ENCODE measurements at places on chromosomes 7 and 10.
A peak's percentile ranks its signal among the peaks of the same experiment; 100 is the strongest.

GRCh38 chr7:56250135-56250534, 133.9 kb upstream of the NUPR2 start:
- DNase-seq = no peak

DNA sequence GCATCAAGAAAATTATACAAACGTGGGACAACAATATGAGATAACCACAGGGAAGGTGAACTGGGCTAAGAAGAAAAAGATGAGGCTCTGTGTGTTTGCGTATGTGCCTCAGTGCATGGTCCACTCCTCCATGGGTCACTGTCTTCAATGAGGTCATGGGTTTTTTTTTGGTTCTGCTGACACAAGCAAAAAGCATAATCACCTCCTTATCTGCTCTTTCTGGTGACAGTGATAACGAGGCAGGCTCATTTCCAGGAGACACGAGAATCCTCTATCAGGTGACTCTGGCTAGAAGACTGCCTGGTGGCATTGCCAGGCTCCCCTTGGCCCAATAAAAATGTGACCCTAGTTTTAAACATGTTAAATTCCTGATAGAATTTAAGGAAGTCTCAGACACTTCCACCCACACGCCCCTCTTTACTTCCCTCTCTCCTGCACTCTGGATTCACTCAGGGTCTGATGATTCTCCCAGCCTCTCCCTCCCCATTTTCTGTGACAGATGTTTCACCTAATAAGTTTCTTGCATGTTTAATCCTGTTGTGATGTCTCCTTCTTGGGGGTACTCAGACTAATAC, 35.3 kb upstream of the CDCA7L start:
- no peak for DNase-seq

GRCh38 chr7:65923316-65923715, 50.4 kb downstream of the VKORC1L1 start:
- DNase-seq = no peak

DNA sequence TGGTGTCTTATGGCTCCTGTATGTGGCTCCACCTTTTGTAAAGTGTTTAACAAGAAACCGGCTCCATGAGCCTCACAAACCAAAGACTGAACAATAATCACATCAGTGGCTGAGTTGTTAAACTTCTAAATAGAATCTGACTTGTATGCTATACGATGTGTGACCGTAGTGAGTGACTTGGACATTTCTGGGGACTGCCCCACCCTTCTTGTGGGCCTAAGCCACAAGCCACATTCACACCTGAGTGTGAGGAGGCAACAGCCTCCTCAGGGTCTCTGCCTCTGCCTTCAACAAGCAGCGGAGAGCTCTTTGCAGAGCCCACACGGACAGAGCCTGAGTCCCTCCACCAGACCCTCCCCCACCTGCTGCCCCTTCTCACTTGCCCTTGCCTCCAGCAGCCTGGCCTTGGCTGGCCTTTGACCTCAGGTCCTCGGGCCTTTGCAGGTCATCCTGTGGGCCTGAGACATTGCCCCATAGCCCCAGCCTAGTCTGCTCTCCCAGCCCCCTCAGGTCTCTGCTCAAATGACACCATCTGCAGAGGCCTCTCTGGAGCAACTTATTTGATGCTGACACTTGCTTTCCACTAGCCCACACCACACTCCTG, 156.8 kb upstream of the TNS3 start:
- peak; percentile 41 for DNase-seq

- DNase-seq = no peak
Measured at GRCh38 chr7:20529260-20529659, 86.2 kb upstream of the ABCB5 start.

GRCh38 chr7:93350338-93350737, 118.2 kb downstream of the VPS50 start:
- DNase-seq = no peak

DNA sequence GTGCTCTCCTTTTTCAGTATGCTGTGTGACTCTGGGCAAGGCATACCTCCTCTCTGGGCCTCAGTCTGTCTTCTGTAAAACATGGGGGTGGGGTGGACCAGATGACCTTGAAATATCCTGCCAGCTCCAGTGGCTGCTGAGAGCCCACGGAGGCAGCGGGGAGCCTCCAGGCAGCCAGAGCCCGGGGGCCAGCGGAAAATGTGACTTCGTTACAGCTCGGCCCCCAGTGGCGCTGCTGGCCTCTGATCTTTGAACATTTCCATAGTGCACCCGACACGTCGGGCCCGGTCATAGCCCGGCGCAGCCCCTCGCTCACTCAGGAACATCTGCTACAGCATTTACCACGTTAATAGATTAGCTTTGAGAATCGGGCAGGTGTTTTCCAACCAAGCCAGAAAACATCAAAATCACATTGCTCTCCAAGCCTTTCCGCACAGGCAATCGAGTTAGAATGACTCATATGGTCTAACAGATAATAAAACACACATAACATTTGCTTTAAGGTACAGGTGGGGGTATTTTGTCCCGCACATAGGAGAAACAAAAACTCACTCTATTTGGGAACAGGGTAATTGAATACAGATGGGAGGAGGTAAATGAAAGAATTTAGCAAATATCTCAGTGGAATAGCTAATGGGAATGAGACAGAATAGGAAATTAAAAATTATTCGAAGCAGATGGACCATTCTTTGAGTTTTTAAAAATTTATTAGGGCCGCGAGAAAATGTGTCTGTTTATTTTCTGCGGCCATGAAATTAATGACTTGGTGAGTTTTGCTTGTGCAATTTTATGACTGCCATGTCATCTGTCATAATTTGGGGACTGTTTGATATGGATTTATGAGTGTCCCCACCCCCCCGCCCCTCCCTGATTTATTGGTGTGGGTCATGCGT, 26.3 kb upstream of the COMTD1 start:
- DNase-seq = no peak

GRCh38 chr10:19944911-19945663, 128.9 kb downstream of the PLXDC2 start:
- DNase-seq = no peak

DNA sequence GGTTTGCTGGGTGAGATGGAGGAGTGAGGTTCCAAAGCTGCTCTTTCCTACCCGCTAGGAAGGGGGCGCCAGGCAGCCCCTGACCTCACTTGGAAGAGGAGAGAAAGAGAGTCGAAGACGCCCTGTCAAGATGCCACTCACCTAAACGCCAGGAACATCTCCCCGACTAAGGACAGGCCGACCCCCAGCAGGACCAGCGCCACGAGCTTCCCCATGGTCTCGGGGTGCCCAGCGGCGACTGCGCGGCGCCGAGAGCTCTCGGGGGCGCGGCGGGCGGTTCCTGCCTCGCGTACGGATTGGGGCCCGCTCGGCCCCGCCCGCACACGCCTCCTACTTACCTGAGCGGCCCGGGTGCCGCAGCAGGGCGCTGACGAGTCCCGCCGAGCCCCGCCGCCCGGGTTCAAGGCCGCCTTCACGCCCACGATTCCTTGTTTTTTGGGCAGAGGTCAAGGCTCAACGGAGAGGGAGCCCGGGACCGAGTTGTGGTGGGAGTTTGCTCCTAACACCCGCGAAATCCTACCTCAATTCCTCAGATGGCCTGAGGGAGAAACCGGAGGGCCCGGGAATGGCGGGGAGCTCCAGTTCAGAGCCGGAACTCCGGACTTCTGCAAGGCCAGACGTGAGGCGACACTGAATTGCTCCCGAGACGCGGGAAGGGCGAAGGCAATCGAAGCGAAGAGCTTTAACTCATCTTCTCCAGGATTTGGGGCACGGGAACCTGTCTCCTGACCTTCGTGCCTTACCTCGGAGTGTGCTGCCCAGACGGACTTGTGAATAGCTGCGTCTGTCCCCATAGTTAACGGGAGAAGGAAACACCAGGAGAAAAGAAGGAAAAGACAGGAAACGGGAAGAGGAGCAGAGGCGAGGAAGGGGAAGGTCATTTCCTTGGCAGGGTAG, at the start of gene PON3:
Gene PON3 (minus strand): TSS at position 240 of the 897 bp plus-strand sequence. CDS start 25 bp downstream, at position 215.
- peak; percentile 85 for DNase-seq

GRCh38 chr10:7484456-7485243, 73.8 kb upstream of the SFMBT2 start:
- peak; percentile 58 for DNase-seq

GRCh38 chr7:47518827-47519226, 63.1 kb downstream of the TNS3 start:
- no peak for DNase-seq

DNA sequence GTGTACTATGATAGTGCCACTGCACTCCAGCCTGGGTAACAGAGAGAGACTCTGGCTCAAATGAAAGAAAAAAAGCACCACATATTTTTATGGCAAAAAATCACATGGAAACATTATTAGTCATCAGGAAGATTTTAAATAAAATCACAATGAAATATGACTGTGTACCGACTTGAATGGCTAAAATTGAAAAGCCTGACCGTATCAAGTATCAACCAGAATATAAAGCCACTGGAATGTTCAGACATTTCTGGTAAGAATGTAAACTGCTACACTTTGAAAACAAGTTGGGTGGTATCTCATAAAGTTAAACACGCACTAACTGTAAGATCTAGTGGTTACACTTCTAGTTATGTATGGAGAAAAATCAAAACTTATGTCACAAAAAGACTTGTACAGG, 306.7 kb upstream of the MBL2 start:
- no peak for DNase-seq

GRCh38 chr10:44391981-44392380, 7.1 kb upstream of the CXCL12 start:
- no peak for DNase-seq

GRCh38 chr10:61965703-61966395, 64.3 kb downstream of the ARID5B start:
- DNase-seq = no peak

DNA sequence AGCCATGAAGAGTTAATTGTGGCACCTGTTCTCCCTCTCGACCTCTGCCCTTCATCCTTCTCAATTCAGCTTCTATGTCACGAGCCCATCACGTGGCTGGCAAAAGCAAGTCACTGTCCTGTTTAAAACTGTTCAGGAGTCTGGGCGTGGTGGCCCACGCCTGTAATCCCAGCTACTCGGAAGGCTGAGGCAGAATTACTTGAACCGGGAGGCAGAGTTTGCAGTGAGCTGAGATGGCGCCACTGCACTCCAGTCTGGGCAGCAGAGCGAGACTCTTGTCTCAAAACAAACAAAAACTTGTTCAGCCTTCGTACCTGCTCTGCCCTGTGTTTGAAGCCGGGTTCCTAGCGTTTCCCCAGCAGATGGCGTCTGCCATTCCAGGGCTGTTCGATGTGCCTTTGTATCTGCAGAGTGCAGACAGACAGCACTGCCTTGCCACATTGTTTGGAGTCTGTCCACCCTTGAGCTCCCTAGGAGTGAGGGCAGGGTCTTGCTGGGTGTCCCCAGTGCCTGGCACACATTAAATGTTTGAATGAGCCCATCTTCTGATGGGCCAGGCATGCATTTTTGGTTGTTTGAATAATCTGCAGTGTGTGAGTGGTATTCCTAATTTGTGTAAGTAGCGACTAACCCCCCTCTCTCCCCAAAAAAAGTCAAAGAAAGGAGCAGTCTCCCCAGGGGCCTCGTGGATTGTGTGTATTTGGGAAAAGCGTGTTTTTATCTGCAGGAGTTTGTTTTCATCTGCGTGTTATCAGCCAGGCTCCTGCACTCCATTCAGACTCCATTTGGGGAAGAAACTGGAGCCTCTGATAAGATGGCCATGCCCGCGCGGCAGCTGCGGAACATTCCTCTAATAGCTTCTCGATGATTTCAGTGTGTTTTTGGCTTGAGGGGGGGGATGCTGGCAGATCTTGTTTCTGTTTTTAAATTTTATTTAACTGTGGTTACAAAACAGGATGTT, 61.2 kb downstream of the DNAJB6 start:
- peak; percentile 85 for DNase-seq

DNA sequence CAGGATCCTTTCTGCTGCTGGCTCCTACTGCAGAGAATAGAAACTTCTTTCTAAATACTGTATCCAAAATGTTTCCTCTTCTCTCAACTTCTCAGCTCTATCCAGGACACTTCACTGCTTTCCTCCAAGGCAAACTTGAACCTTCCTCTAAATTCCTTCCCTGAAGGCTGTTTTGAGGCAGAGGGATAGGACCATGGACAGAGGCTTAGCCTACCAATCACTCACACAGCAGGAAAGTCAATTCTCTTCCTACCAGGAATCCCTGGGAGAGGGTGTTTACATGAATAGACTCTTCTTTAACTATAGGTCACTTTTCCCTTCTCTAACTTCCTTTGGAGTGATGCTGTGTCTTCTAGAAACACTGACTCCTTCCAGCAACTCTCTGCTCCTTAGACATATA, 115.6 kb upstream of the MKLN1 start:
- DNase-seq = peak; percentile 38

- no peak for DNase-seq
Measured at GRCh38 chr7:17275749-17276671, 22.4 kb upstream of the AHR start.

DNA sequence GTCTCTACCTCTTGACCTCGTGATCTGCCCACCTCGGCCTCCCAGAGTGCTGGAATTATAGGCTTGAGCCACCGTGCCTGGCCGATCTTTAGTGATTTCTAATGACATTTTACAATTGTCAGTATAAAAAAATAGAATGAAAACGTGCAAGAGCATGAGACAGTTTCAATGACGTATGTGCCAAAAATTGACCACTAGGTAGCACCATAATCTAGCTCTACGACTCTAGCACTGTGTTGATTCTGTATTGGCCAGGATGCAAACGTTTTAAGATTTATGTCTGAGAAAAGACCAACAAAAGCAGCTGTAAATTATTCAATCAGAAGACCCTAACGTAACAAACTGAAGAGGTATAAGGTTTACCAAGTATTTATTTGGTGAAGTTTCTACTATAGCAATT, 25.4 kb upstream of the EXOC6 start:
- no peak for DNase-seq

- DNase-seq = no peak
Measured at GRCh38 chr10:123786306-123786705, 105.3 kb downstream of the CPXM2 start.

DNA sequence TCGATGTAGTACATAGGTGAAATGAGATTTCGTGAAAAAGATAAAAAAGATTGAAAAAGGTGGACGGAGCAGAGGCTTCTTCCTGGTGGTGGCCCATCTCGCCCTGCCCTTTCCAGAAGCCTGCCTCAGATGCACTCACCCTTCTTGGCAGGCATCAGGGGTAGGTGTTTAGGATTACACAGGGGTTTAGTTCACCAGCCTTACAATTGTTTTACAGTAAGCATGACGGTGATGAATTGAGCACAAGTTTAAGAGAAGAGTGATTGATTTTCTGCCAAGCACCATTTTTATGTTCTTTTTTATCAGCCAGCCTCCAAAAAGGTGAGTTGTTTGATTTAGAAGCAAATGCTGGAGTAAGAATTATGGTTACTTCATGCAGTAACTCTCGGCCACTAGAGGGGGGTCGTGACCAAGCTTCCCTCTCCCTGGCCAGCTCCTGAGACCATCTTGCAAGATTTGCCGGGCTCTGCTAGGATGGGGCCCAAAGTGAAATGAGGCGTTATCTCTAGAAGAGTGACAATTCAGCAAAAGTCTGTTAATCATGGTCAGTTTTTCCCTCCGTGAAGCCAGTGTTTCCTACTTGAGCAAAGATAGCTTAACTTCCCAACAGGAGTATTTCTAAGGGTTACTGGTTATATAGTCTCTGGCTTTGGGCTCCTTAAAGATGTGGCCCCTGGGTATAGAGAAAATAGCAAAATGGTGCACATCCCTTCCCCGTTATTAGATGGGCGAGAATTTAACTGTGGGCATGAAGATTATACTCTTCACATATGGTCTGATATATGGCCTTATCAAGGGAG, 228.8 kb downstream of the BMPER start:
- DNase-seq = peak; percentile 74

- no peak for DNase-seq
Measured at GRCh38 chr7:135100856-135101255, 47.0 kb upstream of the TMEM140 start.

GRCh38 chr10:16853201-16853600, 36.0 kb upstream of the RSU1 start:
- DNase-seq = no peak

- DNase-seq = peak; percentile 41
Measured at GRCh38 chr10:114703377-114704107, 45.5 kb upstream of the ABLIM1 start.

Data from ELF-1 (cell line).